ENCODE measurements at places on chromosomes 2 and 18.
A peak's percentile ranks its signal among the peaks of the same experiment; 100 is the strongest.

DNA sequence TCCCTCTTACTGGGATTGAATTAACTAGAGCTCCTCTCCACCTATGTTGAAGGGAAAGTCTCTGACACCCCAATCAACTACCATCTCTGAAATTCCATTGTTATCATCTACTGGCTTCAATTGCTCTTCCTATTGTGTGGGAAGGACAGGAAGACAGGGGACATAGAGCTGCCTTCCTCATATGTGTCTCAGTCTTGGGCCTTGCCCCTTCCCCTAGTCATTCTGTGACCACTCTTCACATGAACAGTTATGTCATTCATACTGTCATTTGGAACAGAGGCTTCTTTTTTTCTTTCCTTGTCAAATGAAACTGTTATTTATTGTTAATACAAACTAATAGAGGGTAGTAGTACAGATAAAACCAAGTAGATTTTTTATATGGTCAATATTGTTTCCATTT lies 69.6 kb upstream of the EMILIN2 start:
- no peak for DNase-seq

GRCh38 chr2:16722677-16723076 lies 57.0 kb upstream of the CYRIA start:
- no peak for DNase-seq

- no peak for DNase-seq
These were observed 74.4 kb upstream of the EPB41L3 start for GRCh38 chr18:5618047-5618688.

DNA sequence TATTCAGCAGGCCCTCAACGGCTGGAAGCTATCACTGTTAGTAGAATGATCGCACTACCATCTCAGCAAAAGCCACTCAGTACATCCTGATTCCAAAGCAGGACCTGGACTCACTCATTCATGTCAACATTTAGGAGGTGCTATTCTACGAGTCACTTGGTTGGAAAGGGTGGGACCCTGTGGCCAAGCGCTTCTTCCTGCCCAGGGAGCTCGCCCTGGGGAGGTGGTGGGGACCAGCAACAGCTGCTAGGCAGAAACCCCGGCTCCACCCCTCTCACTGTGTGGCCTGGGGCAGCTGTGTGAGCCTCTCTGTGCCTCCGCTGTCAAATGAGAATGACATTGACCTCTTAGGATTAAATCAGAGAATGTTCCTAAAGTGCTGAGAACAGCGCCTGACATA lies 231.4 kb downstream of the EIPR1 start:
- no peak for DNase-seq

- no peak for DNase-seq
These were observed 155.3 kb upstream of the NABP1 start for GRCh38 chr2:191522478-191523120.

DNA sequence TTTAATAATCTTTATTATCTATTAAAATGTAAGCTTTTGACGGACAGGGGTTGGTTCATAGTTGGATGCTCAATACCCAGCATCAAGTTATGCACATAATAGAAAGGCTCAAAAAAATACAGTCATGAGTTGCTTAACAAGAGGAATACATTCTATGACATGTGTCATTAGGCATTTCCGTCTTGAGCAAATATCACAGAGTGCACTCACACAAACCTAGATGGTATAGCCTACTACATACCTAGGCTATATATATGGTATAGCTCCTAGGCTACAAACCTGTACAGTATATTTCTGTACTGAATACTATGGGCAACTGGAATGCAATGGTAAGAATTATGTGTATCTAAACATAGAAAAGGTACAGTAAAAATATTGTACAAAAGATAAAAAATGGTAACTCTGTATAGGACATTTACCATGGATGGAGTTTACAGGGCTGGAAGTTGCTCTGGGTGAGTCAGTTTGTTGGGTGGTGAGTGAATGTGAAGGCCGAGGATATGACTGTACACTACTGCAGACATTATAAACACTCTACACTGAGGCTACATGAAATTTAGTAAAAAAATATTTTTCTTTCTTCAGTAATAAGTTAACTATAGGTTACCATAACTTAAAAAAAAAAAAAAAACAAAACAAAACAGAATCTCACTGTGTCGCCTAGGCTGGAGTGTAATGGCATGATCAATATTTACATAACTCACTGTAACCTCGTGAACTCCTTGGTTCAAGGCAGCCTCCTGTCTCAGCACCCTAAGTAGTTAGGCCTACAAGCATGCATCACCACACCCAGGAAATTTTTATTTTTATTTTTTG lies 201.2 kb downstream of the NBAS start:
- no peak for DNase-seq

GRCh38 chr2:233387667-233388528 lies 33.6 kb downstream of the DGKD start:
- DNase-seq: no peak

DNA sequence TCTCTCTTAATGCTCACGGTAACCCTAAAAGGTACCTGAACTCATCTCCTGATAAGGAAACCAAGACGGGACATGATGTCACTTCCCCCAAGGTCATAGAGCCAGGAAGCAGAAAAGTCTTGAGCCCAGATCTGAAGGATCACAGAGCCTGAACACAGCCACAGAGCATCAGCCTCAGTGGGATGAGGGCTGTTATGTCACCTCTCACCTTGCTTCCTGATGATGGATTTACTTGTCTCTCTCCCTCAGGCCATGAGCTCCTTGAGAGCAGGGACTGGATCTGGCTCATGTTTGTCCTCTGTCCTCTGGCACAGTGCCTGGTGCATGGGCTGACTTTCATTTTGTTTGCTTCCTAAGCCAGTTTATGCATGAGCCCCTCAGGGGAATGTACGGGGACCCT lies 54.2 kb downstream of the SERTAD2 start:
- DNase-seq: no peak

- DNase-seq: no peak
These were observed 81.1 kb downstream of the MRPS9 start for GRCh38 chr2:105118960-105119359.

DNA sequence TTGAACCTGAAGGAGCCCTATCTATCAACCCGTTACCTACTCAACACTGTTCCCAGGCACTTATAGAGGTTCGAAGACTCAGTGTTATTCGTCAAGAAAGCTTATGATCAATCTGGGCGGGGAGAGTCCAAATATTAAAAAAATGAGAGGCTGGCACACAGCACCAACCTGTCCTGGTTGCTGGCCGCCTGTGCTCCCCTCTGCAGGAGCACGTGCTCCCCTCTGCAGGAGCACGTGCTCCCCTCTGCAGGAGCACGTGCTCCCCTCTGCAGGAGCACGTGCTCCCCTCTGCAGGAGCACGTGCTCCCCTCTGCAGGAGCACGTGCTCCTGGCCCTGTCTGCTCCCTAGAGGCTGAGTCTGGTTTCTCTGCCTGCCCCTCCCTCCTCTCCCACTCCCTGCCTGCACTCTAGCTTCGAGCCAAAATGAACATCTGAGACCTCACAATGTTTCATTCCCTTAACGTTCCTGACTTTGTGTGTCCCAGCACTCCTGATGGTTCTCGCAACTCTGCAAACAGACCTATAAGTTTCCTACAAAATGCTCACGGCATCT lies 614.0 kb upstream of the ID2 start:
- DNase-seq: no peak

DNA sequence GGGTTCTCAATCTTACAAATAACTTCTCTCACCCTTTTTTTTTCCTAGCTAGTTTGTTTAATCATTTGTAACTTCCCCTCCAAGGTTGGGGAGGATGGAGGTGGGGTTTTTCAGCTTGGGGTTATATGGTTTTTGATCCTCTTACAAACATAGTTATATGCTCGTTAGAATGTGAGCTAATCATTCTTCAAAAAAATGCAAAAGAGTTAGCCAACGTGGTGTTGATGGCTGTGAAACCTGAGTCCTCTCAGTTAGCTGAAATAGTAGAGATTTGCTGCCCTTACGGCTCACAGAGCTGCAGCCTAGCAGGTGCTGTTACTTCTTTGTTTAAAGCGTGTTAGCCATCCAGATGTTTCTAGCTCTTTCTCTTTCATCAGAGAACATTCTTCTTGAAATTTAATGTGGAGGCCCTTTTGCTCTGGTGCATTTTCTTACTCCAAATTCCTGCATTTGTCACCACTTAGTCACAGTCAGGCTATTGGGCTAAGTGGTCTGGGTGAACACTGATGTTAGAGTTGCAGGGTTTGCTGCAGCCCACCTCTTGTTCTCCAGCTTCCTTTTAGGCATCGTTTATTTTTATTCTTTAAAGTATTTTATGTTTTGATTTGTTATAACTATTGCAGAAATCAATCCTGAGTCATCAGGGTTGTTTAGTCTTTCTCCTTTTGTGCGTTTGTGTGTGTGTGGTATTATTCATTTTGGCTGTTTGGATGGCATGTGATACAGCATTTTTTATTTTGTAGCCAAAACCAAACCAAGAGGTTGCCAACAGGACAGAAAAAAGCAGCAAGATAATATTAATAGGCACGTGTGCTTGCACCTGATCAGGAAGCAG lies 41.1 kb downstream of the LIMS1 start:
- DNase-seq: no peak

DNA sequence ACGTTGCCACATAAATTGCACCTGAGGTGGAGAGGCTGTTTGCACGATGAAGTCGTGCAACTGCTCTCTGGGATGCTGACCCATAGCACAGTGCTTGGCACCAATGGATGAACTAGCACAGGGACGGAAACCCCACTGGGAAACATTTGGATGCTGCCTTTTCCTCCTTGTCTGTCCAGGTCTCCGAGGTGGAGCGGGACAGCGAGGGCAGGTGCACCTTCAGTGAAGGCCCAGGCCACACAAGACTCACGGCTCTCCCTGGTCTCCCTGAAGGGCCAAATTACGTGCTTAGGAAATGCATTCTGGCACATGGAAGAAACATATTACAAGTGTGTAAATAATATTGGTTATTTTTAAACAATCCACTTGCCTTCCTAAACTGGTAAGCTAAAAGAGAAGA lies 70.3 kb downstream of the TPO start:
- DNase-seq: no peak

DNA sequence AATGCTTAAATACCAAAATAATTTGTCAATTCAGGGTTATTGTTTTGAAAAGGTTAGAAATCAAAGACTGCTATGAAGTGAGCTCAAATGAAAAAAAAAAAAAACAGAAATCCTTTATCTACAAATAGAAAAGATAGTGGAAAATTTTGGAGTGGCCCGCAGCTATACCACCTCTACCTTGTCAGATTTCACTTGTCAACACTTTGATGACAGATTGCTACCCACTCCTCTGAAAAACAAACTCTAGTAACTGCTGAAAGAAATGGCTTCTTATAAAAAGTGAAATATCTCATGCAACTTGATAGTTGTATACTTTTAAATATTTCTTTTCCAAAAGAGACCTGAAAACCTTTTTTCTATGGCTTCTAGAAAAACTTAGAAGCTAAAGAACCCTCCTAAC lies 84.5 kb downstream of the WDPCP start:
- DNase-seq: no peak

DNA sequence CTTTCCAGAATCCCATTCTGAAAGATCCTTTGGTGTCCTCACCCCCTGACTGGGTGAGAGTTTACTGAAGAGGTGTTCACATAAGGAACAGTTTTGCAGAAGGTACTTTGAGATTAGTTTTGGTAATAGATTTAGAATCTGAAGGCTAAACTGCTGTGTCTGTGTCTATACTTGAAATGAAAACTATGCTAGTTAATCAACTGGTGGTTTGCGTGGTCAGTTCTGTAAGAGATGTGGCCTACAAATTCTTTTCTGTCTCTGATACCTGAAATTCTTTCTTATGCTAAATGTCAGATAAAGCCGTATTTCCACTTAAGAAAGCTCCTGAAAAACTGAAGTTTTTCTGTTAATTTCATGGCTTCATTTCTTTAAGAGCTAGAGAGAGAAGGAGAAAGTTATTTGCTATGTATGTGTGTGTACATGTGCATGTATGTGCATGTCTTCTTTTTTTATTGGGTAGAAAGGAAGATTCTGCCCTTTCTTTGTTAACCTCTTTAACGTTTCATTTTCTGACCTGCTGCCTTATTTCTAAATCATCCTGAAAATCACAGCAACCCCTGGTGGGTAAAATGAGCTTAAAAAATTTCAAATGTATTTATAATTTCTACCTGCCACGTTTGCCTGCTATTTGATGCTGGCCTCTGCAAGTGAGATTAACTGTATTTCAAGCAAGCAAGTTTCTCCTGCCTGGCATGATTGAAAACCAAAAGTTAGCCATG lies 552.0 kb upstream of the NRP2 start:
- no peak for DNase-seq

DNA sequence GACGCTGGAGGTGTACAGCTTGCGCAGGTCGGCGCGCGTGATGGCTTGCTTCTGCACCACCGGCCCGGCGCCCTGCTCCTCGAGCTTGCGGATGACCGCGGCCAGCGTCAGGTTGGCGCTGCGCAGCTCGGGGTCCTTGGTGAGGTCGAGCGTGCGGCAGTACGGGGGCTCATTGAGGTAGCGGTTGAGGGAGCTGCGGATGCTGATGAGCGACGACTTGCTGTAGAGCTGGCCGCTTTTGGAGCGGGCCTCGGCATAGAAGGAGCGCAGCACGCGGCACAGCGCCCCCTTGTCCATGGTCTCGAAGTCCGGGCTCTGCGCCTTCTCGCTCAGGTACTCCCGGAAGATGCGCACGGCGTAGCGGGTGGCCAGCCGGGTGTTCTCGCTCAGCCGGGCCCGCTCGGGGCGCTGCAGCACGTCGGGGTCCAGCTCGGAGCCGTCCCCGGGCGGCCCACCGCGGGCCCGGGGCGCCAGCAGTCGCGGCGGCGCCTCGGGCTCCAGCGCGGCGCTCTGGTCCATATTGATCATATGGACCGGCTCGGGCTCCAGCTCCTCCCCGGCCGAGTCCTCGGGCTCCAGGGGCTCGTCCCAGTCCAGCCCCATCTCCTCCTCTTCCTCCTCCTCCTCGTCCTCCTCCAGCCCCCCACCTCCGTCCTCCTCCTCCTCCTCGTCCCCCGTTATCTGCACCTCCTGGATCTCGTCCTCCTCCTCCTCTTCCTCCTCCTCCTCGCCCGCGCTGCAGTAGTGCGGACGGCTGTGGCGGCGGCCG lies 523 bp downstream of the KCTD1 start:
- peak; percentile 41 for DNase-seq

DNA sequence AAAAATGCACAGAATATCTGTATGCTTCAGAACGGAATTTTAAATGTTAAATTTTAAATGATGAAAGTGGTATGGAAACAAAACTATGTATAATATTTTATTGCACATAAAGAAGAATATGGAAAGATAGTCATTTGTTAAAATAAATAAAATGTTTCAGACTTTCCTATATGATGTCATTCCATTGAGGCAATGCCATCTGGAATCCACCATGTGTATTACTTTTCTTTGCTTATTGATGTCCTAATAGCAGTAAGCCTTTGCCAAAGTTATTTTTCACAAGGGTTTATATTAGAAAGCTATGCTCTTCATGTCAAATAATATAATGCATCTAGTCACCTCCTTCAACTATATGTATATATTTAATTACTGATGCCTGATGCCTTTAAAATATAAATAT lies 601.6 kb upstream of the PKDCC start:
- no peak for DNase-seq

GRCh38 chr18:7658701-7659100 lies 91.6 kb downstream of the PTPRM start:
- no peak for DNase-seq

DNA sequence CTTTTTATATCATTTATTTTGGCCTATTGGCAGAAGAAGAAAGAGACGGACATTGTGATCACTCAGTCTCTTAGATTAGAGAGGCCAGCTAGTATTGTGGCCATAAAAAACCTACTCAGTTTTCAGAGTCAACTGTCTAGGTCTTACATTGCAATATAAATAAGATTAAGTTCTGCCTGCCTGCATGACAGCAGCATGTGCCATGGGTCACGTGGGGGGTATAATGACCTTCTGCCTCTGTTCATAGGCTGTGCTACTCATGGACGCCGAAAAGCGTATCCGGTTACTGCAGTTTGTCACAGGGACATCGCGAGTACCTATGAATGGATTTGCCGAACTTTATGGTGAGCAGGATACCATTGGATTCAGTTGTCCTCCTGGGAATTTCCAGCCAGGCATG lies 238.5 kb downstream of the ALPK2 start:
- no peak for DNase-seq
